Endothelial cell (in vitro differentiated cells): ENCODE measurements at places on chromosomes 16 and 17.

- DNase-seq = peak; percentile 31
Observed at GRCh38 chr16:29900102-29900887, at the start of gene ASPHD1. ASPHD1 (plus strand) TSS chr16:29900488; CDS start chr16:29900972, 484 bp downstream.

DNA sequence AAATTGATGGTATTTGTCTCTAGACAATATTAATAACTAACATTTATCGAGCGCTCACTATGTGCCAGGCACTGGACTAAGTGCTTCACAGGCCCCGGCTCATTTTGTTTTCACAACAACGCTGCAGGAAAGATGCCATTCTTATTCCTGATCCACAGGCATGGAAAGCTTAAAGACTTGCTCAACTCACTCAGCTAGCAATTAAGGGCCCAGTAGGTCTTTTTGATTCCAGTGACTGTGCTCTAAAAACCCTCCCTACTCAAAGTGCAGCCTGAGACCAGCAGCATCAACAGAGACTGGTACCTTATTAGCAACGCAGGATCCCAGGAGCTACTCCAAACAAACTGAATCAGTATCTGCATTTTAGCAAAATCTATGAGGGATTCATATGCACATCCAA, 35.3 kb downstream of the CUEDC1 start:
- no peak for DNase-seq

DNA sequence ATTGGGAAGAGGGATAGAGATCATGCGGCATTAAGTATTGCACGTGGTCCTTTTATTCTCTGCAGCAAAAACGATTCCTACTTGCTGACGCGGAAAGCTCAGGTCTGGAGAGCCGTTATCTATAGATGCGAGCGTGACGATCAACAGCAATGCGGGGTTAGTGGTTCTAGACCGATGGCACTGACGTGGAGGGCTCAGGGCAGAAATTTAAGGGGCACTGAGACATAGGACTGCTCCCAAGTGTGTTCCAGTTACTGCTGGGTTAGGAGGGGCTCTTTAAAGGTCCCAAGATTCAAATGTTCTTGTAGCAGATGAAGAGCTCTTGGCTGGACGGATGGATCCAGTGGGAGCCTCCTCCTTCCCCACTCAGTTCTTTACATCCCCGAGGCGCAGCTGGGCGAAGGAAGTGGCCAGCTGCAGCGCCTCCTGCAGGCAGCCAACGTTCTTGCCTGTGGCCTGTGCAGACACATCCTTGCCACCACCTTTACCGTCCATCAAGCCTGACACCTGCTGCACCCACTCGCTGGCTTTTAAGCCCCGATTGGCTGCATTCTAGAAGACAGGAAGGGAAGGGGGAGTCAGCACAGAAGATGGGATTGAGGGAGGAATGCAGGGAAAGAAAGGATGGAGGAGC, 732 bp upstream of the EXOSC6 start:
- DNase-seq = peak; percentile 58

DNA sequence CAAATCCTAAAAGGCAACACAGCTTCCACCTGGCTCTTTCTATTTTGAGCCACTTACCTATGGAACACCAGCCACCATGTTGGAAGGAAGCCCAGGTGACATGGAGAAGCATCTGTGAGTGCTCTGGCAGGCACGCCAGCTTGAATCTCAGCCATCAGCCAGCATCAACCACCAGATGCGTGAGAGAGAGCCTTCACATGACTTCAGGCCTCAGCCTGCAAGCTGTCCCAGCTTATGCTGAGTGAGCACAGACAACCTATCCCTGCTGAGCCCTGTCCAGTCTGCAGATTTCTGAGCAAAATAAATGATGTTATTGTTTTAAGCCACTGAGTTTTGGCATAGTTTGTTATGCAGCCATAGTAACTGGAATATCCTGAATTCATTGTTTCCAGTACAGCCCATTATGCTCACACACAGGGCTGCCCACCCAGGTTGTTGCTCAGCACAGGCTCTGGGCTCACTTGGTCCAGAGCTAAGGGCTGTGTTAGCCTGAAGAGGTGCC, 35.1 kb downstream of the TMEM238L start:
- no peak for DNase-seq

DNA sequence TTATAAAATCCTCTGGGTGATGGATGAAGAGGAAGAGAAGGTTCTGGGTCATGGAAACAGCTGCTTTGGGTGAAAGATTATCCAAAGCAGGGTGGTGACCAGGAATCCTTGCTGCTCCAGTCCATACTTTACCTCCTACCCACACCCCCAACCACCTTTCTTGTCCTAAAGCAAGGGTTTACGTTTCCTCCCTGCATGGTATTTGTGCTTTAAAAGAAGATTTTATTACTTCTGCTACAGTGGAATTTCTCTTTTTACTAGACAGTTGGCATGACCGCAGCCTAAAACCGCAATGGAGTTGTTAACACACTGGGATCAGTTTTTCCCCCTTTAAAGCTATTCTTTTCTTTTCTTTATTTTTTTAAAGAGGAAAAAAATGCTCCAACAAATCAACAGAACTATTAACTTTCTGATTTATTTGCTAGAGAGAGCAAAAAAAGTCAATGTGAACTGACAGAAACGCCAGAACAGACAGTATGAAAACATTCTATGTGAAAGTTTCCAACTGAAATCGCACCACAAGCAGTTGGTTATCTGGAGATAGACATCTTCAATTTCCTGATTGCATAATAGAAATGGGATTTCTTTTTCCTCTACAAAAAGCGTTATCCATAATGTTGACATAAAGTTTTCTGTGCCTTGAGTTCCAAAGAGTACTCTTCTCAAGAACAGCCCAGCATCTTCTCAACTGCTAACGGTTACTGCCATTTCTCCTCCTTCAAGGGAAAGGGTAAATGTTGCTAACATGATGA, 236.0 kb downstream of the IRX3 start:
- DNase-seq = no peak

GRCh38 chr17:42519546-42520491, 16.2 kb upstream of the NAGLU start:
- DNase-seq = peak; percentile 59

DNA sequence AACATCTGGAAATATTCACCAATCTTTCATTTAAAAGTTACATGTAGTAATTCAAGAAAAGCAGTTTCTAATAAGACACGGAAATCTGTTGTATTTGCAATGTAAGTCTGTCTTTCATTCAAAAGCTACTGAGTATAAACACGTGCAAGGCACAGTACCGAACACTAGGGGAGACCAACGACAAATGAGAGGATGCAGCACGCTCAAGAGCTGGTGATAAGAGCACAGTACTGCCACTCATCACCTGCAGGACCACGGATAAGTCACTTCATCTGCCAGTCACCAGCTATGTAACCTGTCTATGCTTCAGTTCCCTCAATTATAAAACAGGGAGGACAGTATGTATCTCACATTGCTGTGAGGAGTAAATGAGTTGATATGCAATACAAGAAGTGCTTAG, 67.1 kb downstream of the CLEC18A start:
- no peak for DNase-seq

- no peak for DNase-seq
Observed at GRCh38 chr17:77352441-77352840, 211.7 kb downstream of the SEC14L1 start.

DNA sequence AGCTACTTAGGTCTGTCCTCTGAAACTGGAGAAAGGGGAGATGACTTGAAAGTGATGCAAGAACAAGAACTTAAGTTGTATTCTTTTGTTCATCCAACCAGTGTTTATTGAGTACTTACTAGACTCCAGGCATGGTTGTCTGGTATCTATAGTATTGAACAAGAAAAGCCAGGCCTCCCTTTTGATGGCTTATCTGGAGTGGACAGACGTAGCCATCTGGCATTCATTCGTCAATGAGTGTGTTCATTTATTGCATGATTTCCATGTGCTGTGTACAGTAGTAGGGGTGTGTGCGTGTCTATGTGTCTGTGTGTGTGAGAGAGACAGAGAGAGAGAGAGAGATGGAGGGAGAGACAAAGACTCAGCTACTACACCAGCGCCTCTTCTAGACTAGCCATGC, 9.2 kb downstream of the ABAT start:
- no peak for DNase-seq

- DNase-seq = no peak
Observed at GRCh38 chr16:27267037-27267677, 1.4 kb downstream of the NSMCE1 start.

DNA sequence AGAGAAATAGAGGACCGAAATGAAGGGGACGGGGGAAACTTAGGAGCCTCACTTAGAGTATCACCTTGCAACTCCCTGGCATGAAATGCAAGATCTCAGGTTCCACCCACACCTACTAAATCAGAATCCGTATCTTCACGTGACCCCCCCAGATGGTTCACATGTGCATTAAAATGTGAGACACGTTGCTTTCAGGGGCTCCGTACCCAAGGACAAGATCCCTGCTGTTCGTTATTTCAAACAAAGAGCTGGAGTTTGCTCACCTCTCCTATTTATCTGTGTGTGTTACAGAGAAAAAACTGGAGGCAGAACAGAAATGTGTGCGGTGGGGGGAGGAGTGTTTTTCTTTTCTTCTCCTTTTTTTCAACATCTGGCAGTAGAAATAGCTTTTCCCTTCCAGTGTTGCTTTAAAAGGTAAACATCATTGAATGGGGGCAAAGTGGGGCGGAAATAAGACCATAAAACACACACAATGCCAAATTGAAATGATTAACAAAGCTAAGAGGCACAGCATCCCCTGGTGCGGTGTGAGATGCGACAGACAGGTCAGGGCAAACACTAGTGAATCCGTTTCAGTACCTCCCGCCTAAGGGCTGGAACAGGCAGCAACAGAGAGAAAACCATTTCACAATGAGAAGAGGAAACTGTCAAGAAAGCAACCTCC, 145.4 kb downstream of the SOX9 start:
- DNase-seq = no peak

DNA sequence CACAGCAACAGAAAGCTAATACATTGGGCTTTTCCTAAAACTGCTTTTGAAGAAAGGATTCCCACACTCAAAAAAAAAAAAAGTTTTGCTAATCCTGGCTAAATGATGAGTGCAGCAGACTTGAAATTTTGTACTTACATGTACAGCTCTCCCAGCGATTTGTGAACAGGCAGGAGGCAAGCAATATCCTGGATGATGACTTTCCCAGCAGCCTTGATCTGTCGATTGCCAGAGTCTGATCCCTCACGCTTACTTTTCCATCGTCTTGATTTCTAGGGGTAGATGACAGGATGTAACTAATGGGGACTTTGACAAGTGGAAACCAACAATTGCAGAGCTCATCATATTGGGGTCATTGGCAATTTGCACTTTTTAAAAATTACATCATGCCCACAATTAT, 91.4 kb downstream of the WDR59 start:
- DNase-seq = no peak

DNA sequence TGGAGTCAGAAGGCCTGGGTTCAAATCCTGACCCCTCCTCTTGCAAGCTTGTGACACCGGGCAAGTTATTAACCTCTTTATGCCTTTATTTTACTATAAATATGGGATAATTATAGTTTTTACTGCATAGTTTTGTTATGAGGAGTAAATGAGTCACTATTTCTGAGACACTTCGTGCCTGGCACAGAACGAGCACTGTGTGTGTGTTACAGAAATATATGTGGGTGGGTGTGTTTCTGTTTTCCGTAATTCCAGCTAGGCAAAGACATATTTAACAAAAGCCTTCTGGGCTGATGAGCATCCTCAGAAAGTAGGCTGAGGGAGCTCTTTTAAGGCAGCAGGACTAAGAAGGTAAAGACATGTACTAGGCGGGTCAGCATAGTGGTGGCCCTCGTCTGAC, 417.9 kb downstream of the MAF start:
- DNase-seq = no peak

- no peak for DNase-seq
Observed at GRCh38 chr16:86708431-86708830, 130.1 kb downstream of the FOXL1 start.

GRCh38 chr16:21326459-21326858, 48.4 kb upstream of the CRYM start:
- DNase-seq = no peak

DNA sequence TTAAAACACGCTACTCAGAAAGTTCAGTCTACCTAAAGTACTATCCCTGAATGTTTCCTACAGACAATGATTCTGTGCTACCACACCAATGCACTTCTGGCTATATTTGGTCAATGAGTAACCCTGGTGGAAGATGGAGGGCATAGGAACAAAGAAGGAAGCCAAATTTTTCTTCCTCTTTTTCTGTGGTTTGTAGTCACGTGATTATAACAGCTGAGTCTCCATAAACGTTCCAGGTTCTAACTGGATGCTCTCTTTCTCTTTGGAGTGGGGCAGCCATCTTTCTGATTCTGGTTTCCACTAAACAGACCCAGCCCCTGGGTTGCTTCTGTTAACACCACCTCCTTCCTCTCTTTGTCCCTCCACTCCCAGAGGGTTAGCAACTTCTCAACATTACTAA, 274.9 kb downstream of the CDH11 start:
- no peak for DNase-seq

DNA sequence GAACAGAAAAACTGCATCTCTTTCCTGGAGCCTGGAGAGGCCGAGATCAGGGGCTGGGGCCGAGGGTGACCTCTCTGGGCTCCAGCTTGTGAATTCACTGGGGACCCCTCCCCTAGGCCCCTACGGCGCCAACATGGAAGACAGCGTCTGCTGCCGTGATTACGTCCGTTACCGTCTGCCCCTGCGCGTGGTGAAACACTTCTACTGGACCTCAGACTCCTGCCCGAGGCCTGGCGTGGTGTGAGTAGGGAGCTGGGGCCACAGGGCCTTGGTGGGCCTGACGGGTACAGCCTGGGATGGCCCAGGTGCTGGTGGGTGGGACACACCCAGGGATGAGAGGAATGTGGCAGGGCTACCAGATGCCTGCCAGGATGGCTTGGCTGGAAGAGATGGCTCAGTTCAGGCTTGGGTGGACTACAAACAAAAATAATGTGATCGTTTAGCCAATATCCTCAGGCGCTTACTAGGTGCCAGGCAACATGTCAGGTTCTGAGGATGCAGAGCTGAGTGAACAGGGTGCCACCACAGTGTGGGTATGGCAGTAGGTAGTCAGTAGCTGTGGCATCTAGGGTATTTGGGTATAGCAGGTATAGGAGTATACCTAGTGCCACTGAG, 1.8 kb downstream of the CCL22 start:
- no peak for DNase-seq

GRCh38 chr16:90077240-90077756, at the start of gene PRDM7:
PRDM7 (minus strand) TSS chr16:90077331; CDS start chr16:90075910, 1,421 bp downstream.
- peak; percentile 97 for DNase-seq

DNA sequence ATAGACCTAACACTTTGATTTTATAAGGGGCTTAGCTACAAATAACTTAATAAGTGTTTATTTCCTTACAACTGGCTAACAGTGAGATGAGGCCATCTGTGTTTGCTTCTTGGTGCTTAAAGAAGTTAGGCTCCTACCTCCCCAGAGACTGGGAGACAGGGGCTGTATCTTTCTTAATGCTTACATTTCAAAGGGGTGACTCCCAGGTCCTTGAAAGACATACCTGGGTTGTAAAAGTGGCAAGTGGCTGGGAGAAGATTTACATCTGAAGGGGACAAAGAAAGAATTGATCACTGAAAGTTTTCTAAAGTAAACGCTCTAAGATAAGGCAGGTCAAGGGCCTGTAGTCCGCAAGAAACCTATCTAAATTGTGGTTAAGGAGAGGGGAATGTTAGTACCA, 196.8 kb downstream of the CNTNAP4 start:
- no peak for DNase-seq

GRCh38 chr17:75430159-75430974, 24.9 kb upstream of the GRB2 start:
- no peak for DNase-seq
